Stimulated activated CD8-positive, alpha-beta memory T cell treated with anti-CD3 and anti-CD28 coated beads, Interleukin-7, amount 100 ng/mL, for 24 hours (primary cell): ENCODE measurements at places on chromosomes 4 and X.
A peak's percentile ranks its signal among the peaks of the same experiment; 100 is the strongest.

- no peak for DNase-seq
Measured at GRCh38 chr4:109985993-109986974, 73.6 kb downstream of the EGF start.

GRCh38 chrX:66731398-66731797 lies 92.5 kb upstream of the EDA2R start:
- no peak for DNase-seq

DNA sequence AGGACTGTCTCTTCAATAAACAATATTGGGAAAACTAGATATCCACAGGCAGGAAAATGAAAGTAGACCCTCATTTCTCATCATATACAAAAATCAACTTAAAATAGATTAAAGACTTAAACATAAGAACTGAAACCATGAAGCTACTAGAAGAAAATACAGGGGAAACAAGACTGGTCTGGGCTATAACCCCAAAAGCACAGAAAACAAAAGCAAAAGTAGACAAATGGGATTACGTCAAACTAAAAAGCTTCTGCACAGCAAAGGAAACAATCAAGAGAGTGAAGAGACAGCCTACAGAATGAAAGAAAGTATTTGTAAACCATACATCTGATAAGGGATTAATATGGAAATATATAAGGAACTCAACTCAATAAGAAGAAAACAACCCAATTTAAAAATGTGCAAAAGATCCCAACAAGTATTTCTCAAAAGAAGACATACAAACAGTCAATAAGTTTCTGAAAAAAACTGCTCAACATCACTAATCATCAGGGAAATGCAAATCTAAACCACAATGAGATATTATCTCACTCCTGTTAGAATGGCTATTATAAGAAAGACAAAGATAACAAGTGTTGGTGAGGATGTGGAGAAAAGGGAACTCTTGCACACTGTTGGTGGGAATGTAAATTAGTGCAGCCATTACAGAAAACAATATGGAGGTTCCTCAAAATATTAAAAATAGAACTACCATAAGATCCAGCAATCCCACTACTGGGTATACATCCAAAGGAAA lies 325.3 kb upstream of the RASGEF1B start:
- no peak for DNase-seq

GRCh38 chr4:99054428-99054994 lies 34.1 kb downstream of the ADH5 start:
- no peak for DNase-seq

- DNase-seq = no peak
Measured at GRCh38 chrX:36577006-36577405, 431.2 kb upstream of the FAM47C start.

GRCh38 chrX:135923353-135923752 lies 29.8 kb downstream of the SAGE1 start:
- DNase-seq = no peak

DNA sequence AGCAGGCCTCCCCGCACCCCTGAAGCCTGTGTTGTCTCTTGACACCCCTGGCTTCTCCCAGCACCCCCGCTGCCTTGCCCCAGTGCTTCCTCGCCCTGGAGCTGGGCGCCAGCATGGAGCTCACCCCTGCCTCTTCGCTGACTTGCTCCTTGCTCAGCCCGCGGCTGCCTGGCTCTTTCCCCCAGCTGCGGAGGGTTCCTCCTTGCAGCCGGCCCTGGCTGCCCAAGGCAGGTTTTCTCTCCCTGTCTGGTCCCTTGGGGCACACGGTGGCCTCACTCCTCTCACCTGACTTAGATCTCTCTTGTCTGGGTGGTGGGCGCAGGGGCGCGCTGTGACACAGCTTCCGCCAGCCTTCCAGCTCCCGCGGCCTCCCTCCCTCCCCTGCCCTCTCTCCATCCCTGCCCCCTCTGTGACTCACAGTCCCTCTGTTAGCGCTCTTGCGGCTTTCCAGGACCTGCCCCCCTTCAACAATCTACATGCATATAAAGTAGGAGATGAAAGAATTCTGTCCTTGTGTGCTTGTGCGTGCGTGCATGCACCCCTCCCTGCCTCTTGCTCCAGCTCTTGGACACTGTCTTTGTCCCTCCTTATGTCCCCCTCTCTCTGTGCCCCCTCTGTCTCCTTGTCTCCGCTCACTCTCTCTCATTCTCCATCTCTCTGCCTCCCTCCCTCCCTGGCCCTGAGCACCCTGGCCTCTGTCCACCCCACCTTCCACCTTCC lies 2.2 kb downstream of the PLXNB3 start:
- peak; percentile 13 for DNase-seq

- no peak for DNase-seq
Measured at GRCh38 chr4:126223784-126224407, 909.1 kb downstream of the FAT4 start.

DNA sequence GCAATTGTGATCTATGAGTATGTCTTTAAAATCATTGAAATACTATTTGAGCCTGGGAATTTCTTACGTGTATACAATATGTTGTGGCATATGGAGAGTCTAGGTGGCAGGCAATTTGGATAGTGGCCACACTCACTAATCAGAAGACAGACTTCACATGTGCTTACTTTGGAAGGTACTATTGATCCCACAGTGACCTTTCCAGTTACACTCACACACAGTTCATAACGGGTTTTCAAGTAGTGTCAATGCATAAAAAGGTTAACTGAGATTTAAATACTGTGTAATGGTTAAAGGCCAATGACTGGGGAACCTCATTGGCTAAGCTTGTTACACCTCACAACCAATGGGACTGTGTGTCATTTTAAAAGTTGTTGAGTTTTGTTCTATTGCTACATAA lies 783.2 kb downstream of the RPA4 start:
- no peak for DNase-seq

DNA sequence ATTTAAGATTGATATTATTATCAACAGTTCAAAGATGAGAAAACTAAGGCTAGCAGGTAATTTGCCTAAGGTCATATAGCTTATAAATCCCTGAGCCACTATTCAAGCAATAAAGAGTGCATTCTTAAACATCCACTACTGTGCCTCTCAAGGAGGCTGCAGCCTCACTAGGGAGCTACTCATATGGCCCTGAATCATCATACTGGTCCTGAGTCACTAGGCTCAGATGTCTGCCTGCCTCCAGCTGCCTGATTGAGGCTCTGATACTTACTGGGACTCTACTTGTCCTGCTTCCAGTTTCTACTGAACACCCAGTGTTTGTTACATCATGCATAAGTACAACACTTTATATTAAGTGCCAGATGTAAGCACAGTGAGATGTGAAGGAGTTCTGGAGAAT lies 110.7 kb downstream of the AASDH start:
- no peak for DNase-seq

DNA sequence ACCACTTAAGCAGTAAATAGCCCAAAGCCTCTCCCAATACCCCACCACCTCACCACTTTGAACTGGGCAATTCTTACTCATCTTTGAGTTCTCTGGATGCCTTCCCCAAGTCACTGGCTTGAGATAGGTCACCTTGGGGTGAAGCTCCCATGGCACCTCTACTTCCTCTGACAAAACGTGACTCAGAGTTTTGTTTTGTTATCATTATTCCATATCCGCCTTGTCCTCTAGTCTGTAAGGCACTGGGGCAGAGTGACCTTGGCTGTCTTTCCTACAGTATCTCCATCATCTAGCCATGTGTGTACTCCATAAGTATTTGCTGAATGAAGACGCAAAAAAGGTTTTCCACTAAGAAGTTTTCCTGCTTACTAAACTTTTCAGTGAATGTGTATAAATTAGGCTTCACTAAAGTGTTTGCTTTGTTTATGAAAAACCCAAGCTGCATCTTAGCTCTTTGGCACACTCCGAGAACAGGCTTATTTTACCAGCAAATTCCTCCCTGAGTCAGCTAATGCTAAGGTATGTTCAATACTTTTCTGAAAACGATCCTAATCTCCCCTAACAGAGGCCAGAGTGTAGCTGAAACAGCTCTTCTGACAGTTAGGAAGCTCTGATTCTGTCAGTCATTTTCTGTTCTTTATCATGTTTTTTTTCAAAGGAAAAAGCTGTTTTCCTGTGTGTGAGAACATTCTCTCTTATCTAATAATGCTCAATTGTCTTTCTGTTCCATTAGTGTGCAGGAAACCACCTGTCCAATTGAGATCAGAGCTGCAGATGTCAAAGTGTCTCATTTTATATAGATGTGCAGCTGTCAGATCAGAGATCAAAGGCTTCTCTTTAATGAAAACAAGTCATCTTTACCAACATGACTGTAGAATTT lies 30.2 kb upstream of the TSPAN5 start:
- no peak for DNase-seq

DNA sequence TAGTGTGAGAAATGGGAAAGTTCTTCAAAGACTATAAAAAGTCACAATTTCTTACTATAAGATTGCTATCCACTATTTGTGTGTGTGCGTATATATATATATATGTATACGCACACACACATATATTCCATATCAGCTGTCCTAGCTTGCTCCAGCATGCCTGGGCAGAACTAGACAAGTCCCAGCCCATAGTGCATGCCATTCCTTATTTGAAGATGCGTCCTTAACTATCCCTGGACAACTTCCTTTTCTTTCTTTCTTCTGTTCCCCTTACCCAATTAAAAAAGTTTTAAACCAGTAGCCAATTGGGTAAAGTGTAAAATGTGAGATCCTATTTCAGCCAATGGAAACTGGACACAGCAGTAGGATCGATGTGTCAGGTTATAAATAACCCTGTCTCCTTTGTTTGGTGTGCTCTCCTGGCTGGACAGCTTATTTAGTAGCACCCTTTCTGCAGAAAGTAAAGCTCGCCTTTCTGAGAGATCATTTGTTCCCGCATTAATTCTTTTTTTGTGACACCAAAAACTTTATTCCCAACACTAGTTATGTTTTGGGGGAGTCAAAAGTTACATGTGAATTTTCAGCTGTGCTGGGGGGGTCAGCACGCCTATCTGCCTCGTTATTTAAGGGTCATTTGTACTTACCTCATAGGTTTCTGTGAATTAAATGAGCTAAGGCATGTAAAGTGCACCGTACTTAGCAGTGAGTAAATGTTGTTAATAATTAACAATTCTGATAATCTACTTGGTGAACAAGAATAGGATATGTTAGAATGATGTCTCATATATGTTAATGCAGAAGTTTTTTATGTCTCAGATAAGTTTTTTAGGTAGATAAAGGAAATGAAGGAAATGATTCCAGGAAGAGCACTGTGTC lies 40.9 kb downstream of the KDM6A start:
- DNase-seq = no peak

DNA sequence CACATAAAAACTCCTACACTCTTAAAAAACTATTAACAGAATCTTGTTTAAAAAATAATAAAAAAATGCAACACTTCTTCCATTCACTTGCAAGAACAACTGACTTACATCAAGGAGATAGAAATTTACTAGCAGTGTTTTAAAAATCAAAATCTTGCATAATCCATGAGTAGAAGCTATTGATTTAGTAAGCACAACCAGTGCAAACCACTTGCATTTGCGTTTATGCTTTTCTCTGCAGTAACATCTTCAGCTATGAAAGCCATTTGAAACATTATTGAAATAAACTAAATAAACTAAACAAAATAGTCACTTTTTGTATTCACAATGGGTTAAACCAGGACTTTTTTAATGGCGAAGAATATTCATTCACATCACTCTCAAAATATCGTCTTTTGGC lies 389.2 kb upstream of the EMCN start:
- no peak for DNase-seq

- no peak for DNase-seq
Measured at GRCh38 chrX:110120025-110120424, 117.1 kb downstream of the TMEM164 start.

DNA sequence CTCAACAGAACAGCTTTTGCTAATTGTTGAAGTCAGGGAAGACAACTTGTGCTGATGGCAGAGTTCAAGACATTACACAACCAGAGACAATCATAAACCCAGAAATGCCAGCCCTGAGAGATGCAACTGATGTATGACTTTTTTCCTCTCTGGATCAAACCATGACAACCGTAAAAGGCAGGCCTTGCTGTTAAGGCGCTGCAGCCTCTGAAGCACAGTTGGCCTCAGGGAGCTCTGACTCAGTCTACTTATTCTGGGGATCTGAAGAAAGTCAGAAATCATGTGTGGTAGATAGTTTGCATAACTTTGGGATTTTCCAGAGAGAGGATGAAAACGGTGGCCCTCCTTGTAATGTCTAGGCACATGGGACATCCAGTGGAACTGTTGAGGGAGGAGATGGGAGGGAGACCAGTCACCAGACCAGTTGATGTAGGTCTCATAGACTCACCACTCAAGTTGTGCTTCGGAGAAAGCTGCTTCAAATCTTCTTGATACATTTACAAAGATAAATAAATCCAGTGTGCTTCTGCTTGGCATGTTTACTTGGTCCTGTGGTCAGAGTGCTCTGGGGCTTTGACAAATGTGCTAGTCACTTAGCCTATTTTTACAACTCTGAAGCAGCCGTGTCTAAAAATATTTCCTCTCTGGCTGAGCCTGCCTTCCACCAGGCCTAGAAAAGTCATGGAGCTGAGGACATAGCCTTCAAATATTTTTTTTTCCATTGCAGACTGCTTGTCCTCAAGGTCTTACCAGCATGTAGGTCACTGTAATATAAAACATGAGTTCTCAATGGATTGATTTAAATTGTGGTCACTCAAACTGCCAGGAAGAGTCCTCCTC lies 7.5 kb downstream of the HADH start:
- no peak for DNase-seq

DNA sequence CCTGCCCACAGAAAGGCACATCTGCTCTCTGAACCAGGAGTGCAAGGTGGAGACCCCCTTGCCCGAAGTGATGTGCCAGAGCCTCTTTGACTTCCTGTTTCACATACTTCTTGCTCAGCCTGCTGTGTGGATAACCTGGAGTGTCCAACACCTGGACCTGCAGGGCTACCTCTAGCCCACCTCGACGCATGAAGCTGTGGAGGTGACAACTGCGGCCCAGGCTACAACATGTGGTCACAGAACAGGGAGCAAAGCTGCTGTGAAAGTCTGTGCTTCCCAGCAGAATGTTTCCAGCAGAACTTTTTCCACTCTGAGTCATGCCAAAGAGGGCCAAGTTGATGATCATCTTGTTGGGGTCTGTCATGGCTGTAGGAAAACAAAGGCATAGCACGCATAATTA lies 1.5 kb downstream of the GIMD1 start:
- no peak for DNase-seq

GRCh38 chr4:110733901-110734300 lies 111.0 kb upstream of the PITX2 start:
- DNase-seq = no peak

GRCh38 chr4:173503330-173504180 lies 26.5 kb downstream of the HAND2 start:
- DNase-seq = no peak

DNA sequence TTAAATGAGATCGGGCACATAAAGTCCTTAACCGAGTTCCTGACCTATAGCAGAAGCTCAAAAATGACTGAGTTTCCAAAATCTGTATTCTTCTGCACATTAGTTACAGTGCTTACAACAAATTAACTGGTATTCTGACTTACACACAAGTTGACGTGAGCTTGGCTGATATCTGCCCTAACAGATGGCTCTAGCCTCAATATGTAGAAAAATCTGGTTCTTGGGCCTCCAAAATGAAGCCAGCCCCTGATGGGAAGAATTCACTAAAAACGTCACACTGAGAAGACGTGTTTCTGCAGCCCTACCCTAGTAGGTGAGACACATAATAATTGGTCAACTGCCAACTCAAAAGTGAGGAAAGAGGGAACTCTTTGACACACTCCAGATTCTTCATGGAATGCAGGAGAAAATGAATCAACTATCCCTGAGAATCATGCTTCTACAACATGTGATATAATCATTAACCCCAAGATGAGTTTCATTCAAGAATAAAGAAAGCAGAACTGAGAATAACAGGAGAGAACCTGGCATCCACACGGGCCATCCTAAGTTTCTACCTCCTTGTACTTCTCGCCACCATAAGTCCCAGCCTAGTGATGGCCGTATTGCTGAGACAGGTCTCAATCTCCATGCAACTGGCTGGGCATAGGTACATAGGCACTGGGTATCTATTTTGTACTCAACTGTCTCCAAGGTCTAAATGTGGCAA lies 8.2 kb downstream of the STX18 start:
- no peak for DNase-seq

- DNase-seq = no peak
Measured at GRCh38 chr4:142614621-142615323, 231.3 kb downstream of the INPP4B start.
